Fibroblast of skin of scalp (primary cell): ENCODE measurements at places on chromosomes 11 and 22.

GRCh38 chr11:93169950-93170561, 27.7 kb downstream of the SLC36A4 start:
- DNase-seq, result peak; percentile 34

GRCh38 chr11:128827191-128827893, 39.8 kb downstream of the KCNJ1 start:
- no peak for DNase-seq

DNA sequence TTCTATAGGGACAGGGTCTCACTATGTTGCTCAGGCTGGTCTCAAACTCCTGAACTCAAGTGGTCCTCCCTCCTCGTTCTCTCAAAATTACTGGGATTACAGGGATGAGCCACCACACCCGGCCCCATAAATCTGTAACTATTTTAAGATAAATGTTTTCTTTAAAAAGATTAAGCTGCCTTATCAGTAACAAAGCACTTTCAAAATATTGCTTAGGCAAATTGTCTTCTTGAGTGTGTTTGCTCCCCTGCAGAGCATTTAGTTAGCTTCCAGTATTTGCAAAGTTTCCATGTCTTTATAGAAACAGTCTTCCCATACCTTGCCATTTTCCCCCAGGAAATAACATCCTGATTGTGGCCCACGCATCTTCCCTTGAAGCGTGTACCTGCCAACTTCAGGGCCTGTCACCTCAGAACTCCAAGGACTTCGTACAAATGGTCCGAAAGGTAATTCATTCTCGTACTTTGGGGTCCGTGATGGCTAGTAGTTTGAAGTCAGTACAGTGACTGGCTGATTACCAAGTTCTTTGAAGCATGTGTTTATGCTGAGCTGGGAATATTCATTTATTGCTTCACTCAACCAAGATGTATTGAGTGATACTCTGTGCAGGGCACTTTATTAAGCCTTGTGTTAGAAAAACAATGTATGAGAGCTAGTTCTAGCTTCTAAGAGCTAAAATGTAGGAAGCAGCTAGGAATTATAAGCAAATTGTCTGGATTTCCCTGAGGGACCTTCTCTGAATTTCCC, 30.4 kb upstream of the CRTAM start:
- no peak for DNase-seq

DNA sequence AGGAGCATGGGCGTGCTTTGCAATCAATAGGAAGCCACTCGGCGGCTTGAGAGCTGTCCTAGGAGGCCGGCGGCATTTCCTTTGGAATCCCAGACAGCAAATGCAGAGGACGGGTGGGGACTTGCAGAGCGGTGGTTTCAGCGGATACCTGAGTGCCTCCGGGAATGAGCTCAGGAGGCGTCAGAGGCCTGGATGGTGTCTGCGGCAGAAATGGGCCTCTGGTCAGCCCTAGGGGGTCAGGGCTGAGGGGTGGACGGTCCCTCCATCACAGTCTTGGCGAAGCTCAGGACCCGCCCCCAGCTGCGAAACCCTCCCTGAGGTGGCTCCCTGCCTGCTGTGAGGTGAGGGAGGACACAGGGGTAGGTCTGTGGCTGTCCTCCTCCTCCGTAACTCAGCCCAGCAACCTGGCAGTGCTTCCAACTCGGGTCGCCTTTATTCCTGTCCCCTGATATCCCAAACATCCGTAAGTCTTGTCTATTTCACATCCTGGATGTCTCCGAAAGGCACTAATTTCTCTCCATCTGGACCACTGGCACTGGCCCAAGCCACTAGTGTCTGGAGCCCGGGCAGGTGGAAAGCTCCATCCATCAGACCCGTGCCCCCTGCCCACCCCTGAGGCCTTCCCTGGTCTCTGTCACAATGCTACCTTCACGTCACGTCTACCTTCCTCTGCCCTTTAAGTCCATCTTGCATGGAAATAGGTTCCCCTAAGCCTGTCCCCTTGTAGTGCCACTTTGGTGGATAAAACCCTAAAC, 686.6 kb downstream of the BRD1 start:
- no peak for DNase-seq
